ENCODE measurements at places on chromosomes 12 and 14.

- DNase-seq, result no peak
Measured at GRCh38 chr12:120795441-120796178, 70.0 kb downstream of the ACADS start.

DNA sequence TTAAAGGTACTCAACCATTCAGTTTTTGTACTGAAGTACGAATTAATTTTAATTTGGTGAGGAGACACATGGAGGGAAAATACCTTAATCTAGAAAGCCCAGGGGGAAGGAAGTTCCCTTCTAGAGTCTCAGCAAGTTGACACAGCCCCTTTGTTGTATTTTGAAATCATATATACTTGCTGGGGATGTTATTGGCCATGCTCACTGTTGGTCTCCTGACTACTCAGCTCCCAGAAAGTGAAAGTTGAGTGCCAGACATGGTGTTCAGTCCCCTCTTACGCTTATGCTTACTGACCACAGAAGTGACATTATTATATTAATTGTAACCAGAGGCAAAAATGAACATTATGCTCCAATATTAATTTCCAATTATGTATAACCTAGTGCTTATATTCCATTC, 28.1 kb downstream of the ARF6 start:
- no peak for DNase-seq

- DNase-seq, result peak; percentile 43
Measured at GRCh38 chr14:24678801-24679247, 44.8 kb upstream of the GZMB start.

DNA sequence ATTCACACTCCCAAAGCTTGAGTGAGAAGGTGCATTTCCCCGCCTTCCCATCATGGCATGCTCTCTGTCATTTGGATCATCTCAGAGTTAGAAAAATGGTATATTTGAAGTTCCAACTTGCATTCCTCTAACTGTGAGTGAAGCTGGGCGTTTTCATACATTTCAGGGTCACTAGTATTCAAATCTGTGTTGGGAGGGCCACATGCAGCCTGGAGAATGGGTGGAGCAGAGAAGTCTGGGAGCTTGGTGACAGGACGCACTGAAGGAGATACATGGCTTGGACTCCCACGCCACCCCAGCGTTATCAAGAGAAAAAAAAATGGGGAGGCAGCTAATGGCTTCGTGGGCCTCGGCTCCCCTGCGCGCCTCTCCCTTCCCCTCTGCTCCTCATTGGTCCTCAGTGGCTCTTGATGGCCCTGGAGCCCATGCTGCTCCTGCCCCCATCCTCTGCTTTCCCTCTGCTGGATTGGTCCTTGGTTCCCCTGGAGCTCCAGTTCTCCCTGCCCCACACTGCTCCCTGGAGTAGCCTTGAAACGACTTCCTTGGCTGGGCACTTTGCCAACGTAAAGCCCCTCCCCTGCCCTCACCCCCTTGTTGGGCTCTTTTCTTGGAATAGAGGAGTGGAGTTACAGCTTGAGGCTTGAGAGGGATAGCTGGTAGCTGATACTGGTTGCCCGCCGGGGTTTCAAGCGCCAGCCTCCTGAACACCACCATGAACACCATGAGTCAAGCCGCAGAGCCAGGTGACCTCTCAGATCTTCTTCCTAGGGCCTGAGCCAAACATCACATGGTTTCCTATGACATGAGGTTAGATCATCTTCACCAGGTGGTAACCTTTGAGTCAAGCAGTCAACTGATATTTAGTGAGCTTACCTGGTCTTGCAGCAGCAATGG, 139.6 kb downstream of the PRKCH start:
- peak; percentile 32 for DNase-seq

GRCh38 chr12:77916276-77916675, 85.6 kb downstream of the NAV3 start:
- DNase-seq, result no peak

GRCh38 chr14:104221636-104222369, 83.4 kb downstream of the KIF26A start:
- no peak for DNase-seq

GRCh38 chr14:93538413-93538812, 107.7 kb downstream of the UNC79 start:
- DNase-seq, result no peak

- no peak for DNase-seq
Measured at GRCh38 chr12:1102791-1103450, 111.9 kb downstream of the ERC1 start.

GRCh38 chr14:75032939-75033338, 18.3 kb downstream of the MLH3 start:
- no peak for DNase-seq

- DNase-seq, result no peak
Measured at GRCh38 chr12:49008943-49009342, 9.6 kb downstream of the PRKAG1 start.

DNA sequence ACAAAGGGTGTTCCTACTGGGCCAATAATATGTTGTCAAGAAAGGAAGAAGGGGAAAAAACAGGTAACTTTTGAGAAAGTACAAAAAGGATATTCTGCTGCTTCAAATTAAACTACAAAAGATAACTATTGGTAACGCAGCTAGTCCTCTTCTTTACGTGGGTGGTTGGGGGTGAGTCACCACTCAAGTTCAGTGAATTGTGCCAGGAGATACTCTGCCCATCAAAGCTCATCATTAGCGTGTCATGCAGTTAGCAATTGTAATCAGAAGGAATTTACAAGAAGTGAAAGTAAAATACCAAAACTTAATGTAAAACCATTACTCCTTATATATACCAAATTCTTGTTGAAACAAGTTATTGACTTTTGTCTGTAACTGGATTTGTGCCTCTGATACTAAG, 342.0 kb downstream of the NPAS3 start:
- no peak for DNase-seq

DNA sequence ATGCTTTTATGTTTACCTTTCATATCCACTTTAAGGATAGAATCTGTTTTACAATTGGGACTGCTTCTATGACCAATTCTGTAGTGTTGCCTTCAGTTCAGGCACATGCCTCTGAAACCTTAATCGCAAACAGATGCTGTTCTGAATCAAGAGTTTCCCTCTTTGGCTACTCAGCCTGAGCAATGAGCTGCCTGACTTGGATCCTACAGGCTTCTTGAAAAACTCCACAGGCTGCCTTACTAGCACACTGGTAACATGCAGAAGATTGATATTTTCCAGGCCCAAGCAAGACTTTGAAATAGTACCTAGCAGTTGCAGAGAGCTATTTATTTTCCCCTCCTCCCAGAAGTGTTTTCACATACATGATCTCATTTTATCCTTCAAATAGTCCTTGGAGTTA, 34.8 kb upstream of the PMCH start:
- DNase-seq, result no peak

DNA sequence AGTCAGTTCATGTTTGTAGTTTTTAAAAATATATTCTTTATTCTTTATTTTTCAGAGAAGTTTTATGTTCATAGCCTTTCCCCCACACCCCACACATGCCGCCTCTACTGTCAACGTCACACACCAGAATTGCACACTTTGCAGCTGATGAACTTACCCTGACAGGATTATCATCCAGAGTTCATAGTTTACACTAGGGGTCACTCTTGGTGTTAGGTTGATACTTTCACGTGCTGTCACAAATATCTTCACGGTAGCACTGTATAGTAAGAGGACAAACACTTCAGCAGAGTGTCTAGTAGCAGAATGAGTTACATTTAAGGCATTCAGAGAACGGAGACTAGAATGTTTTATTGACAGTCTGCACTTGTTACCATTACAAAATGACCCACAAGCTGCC, 5.1 kb downstream of the DPPA3 start:
- no peak for DNase-seq

DNA sequence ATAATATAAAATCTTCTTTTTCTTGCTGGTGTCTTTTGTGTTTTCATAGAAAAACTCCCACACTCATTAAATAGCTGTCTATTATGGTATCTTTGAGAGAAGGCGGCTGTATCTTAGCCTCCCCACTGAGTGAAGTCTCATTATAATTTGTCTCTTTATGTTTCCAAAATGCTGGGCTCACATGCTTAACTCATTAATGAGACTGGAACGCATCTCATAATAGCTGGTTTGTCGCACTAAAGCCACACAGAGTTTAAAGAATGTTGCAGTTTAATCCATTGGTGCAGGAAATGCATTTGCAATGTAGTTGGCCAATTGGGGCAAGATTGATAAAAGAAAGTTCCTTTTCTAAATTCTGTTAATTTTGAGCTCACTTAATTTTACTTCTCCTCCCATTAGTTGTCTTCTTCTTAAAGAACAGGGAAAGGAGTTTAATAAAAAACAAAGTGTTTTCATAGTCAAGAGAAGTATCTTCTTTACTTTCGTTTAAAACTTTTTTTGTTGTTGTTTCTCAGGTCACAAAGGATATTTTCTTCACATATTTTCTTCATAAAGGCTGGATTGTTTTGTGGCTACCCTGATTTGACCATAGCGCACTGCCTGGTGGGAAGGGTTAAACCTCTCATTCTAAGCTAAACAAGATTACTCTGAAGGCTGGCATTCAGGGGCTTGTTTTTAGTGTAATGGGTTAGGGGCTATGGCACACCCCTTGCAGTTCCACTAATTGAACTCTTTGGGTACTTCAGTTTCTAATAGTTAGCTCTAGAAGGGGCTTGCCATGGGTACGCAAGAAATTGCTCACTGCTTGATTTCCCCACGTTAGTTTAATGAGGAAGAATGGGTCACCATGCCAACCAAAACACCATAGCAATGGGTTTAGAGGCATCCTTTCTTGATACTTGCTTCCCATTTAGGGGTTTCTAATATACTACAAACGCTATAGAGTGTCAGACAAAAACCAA, 197.0 kb downstream of the TMTC2 start:
- no peak for DNase-seq

DNA sequence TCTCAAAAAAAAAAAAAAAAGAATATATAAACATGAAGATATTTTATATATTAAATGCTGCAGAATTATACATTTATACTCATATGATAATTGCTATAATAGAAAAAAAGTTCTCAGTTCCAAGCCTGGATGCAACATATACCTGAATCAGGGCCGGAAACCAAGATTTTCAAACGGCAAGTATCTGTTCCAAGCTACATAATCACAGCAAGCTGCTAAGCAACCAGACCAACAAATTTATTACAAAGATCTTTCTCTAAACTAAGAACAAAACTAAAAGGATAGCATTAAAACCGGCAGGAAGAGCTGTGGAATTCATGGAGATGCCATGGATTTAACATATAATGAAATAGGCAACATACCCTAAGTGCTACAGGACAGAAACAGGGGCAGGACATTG, 7.1 kb downstream of the RACGAP1 start:
- no peak for DNase-seq

- DNase-seq, result peak; percentile 10
Measured at GRCh38 chr12:3998968-3999792, 126.0 kb upstream of the PARP11 start.

DNA sequence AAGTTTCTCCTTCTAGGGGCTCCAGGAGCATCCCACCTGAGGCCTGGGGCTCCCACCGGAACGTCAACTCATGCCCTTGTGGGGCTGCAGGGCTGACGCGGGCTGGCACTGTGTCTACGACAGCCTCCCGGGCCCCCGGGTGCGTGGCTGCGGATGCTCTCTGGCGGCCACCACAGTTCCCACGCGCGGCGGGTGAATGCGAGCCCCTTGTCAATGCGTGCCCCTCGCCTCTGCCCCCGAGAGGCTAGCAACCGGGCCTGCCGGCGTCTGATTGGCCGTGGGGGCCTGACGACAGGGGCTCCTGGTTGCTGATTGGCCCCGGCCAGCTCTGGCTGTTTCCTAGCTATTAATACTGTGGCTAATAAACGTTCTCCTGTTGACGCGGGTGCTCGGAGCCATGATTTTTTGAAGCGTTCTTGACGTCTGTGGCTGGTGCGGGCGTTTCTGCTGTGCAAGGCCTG, 1.8 kb upstream of the MEG3 start:
- no peak for DNase-seq

- DNase-seq, result no peak
Measured at GRCh38 chr14:91280129-91280528, 35.6 kb upstream of the GPR68 start.

GRCh38 chr12:54795644-54796043, 58.7 kb upstream of the MUCL1 start:
- DNase-seq, result no peak

GRCh38 chr12:122834104-122834920, 945 bp upstream of the HIP1R start:
- DNase-seq, result no peak

- DNase-seq, result no peak
Measured at GRCh38 chr12:55899082-55899481, 28.6 kb downstream of the PYM1 start.

- DNase-seq, result no peak
Measured at GRCh38 chr12:104006929-104007328, 41.3 kb downstream of the TDG start.

GRCh38 chr12:51841727-51842126, 6.8 kb downstream of the FIGNL2 start:
- no peak for DNase-seq

Data from effector memory CD4-positive, alpha-beta T cell (primary cell).